ENCODE measurements at places on chromosomes 7 and 10.
A peak's percentile ranks its signal among the peaks of the same experiment; 100 is the strongest.

DNA sequence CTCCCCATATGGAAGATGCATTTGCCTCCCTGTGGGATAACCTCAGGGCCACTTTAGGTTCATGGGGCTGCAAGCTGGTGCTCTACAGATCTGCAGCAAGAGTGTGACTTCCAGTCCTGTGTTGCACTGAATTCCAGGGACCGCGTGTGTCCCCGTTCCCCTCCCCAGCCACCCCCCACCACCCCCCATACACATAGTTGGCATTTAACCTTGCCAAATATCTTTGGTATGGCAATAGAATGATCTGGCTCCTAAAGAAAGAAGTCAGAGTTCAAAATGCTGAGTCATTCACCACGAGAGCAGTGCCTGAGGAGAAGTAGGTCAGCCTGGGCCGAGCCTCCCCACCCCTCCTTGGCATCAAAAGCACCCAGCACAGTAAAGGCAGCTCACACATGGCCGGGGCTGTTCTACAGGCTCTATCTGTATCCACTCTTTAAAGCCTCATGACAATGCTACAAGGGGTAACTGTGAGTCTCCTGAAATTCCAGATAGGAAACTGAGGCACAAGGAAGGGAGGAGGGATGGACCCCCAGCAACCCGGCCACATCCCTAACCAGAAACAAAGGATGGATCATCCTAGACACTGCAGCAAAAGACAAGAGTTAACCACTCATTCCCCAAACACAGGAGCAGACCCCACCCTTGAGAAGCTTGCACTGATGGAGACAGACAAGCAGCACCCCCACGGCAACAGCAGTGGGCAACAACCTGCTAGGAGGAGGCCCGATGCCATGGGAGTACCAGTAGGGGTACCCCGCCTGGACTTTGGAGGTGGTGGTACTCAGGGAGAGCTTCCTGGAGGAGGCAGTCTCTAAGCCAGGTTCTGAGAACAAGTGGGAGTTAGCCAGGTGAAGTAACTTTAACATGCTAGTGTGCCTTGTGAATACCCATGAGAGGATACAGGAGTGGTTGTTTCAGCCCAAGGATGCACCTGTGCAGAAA, 70.3 kb upstream of the NANOS1 start:
- DNase-seq = peak; percentile 42

- no peak for DNase-seq
These were observed 149.2 kb downstream of the PLPP4 start for GRCh38 chr10:120606051-120606764.

- no peak for DNase-seq
These were observed 60.6 kb upstream of the VKORC1L1 start for GRCh38 chr7:65812281-65812680.

DNA sequence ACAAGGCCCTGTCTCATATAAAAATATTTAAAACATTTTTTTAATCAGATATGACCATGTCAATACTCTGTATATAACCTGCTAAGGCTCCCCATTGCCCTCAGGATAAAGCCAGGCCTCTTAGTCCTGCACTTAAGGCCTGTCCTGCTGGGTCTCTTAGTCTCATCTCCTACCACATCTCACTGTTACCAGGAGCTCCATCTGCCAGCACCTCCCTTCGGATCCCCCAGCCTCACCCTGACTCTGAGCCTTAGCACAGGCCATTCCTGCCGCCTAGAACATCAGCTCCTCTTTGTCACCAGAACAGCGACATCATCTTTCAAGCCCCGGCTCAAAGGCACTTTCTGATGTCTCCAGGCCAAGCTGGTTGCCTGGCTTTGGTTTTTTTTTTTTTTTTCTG, 25.7 kb upstream of the GTF2IRD1 start:
- DNase-seq = no peak

DNA sequence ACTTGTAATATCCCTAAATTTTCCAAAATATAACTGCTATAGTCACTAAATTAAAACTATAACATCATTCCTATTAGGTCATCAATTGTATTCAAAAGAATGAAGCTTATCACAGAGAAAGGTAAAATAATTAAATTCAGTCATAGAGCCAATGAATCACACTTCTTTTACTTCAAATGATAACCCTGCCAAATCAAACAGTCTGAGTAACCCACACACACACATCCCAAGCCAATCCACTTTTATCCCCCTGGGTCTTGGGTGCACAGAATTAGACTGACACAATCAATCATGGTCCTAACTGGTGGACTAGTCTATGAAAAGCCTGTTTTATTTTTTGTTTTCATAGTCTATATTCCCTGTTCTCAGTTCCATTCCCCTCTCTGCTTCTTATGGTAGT, 25.6 kb downstream of the CTNNA3 start:
- DNase-seq = no peak

GRCh38 chr7:17063045-17063383, 181.2 kb upstream of the AGR3 start:
- peak; percentile 41 for DNase-seq

GRCh38 chr10:3805201-3805790, 20.3 kb upstream of the KLF6 start:
- DNase-seq = peak; percentile 88

- DNase-seq = no peak
These were observed 530.2 kb downstream of the PTPRN2 start for GRCh38 chr7:158057446-158057845.

GRCh38 chr10:15370212-15370855, 755 bp downstream of the FAM171A1 start:
- DNase-seq = no peak

DNA sequence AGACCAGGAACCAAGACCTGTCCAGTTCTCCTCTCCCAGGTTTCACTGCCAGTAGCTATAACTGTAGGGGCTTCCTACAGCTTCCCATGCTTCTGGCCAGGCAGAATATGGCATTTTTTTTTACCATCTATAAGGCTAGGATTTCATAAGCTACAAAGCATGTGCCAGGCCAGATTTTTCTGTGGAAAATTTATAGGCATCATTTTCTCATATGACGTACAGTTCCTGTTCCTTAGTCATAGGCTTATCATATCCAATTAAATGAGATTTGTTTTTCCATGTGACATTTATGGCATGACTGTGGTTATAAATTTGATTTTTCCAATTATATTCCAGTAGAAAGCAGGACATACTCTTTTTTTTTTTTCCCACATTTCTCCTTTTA, 208.6 kb upstream of the NPY start:
- peak; percentile 93 for DNase-seq

DNA sequence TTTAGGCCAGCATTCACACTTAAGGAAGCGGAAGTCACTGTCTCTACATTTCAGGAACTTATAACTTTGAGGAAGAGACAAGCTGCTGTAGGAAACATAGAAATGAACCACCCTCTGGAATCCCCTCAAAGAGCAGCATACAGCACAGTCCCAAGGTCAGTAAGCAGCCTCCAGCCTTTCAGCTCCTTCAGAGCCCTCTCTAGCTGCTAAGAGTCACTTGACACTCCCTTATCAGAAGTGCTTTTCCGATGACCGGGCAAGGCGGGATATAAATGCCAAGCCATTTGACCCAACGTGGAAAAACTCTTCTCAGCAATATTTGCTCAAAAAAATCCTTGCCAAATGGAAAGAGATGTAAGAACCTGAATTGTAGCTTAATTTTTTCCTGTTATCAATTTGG, 1284.3 kb downstream of the XPNPEP1 start:
- DNase-seq = no peak

DNA sequence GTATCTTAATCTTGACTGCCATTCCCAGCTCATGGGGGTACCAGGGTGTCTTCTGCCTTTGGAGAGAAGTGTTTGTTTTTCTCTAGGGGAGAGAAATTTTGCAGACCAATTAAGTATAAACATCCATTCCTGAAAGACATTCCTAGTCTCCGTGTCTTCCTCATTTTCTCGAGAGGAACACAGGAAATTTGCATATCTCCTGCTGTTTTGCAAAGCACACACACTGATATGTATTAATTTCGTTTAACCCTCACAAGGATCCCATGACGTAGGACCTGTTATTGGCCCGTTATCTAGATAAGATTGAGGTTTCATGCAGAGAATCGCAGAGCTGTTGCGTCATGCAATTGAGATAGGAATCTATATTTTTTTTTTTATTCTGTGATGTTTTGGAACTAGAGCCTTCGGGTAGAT, 944 bp downstream of the RHBDD2 start:
- DNase-seq = no peak

DNA sequence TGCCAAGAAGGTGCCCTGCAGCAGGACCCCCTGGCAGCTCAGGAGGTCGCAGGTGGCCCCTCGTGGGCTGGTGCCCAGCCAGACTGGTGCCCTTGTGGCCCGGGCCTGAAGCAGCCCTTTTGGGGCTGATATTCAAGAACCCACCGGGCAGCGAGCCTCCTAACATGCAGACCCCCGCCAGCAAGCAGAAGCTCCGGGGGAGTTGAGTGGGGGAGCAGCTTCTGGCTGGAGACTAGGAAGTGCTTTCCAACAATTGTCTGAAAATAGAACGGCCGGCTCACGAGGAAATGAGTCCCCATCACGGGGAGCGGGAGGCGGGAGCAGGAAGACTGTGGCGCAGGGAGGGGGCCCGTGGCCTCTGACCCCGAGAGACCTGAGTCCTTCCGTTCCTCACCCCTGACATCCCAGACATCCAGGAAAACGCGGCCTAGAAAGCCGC, 9.5 kb upstream of the INTS1 start:
- no peak for DNase-seq

DNA sequence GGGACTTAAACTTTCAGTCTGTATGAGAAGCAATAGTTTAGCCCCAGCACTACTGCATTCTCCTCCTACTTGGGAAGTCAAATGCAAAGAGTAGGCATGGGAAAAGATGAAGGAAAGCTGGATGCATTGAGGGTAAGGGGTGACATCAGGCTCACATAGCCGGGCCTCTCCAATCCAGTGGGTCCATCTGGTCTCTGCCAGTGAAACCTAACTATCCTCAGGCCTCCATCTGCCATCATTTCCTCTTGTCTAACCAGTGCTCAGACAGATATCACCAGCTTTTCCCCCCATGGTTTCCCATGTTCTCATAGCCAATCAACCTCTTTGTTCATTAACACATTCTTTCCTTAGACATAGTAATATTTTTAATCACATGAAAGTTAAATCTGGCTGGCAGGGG, 118.3 kb downstream of the DGKI start:
- DNase-seq = no peak

GRCh38 chr7:111558991-111559390, 3.3 kb downstream of the IMMP2L start:
- DNase-seq = no peak

GRCh38 chr10:92366412-92367021, 75.5 kb downstream of the MARCHF5 start:
- DNase-seq = no peak

- DNase-seq = no peak
These were observed 65.8 kb downstream of the PIP4K2A start for GRCh38 chr10:22648547-22648961.

DNA sequence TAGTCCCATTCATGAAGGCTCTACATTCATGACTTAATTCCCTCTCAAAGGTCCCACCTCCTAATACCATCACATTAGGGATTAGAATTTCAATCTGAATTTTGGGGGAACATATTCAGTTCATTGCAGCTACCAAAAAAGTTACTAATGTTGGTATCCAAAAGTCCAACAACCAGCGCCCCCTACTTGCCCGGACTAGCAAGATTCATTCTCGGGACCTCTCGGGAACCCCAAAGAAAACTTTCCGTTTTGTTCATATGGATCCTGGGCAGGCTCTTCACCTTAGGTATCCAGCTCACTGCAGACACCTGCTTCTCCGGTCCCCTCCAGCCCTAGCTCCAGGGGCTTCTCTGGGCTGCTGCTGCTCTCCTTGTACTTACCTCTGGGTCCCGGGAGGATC, 8.9 kb upstream of the GRK5 start:
- no peak for DNase-seq

DNA sequence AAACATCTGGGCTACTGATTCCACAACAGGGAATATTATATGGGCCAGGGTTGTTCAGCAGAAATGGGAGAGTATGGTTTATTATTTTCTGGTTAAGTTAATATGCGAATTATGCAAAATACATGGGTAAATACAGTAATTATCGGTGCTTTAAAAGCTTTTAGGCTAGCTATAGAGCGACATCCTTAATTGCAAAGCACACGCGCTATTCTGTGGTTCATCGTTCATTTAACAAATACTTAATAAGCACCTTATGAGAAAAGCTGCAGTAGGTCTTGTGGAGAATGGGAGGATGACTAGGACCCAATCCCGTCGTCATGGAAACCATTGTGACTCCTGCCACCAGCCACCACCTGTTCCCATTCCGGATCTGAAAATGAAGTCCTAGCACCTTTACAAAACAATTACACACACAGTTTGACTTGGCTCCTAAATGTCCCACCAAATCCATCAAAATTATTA, 623 bp upstream of the CEP41 start:
- peak; percentile 76 for DNase-seq

DNA sequence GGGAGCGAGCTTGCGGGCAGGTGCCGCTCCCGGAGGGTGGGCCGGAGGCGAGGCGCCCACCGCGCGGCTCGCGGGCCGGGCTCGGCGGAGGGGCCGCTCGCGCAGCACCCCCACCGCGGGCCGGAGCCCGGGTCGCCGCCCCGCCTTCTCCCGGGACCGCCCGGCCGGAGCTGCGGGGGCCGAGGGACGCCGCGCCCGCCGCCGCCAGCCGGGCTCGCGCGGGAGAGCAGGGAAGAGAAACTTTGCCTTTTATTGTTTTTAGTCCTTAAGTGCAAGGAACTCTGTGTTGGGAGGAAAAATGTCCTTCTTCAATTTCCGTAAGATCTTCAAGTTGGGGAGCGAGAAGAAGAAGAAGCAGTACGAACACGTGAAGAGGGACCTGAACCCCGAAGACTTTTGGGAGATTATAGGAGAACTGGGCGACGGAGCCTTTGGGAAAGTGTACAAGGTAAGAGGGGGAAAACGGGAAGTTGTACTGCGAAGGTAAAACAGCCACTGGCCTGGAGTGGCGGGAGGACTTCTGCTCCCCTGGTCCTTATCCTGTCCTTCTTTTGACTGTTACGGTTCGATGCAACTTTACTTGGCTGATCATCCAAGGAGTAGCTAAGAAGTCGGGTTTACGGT, 620 bp downstream of the SLK start:
- DNase-seq = peak; percentile 52

GRCh38 chr10:59799421-59799820, 46.2 kb upstream of the MRLN start:
- DNase-seq = no peak

GRCh38 chr10:113651021-113651420, 12.8 kb downstream of the NRAP start:
- no peak for DNase-seq

GRCh38 chr10:61452655-61453641, at the start of gene TMEM26:
Gene TMEM26 (minus strand): TSS chr10:61453381. CDS start chr10:61453081, 300 bp downstream.
- DNase-seq = no peak

DNA sequence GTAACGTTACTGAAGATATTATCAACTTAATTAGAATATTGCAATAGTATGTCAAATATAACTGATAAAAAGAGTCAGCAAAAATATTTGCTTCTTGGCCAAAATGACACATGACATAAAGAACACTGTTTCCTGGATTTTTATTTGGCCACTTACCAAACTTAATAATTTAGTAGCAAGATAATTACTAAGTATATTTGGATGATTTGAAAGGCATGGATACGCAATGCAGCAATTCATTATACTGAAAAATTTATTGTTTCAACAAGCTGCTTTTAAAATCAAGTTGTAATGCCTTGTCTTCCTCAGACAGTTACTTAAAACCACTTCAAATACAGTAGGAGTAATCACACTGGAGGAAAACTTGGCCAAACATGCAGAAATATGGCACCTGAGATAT, 234.0 kb downstream of the SEMA3E start:
- no peak for DNase-seq
